GM23248 (cell line): ENCODE measurements at places on chromosomes 2 and 18. TPM values are rescaled to one million over a fixed set of nuclear protein-coding genes. Genes with fewer than 3 reads are reported as not detected.

DNA sequence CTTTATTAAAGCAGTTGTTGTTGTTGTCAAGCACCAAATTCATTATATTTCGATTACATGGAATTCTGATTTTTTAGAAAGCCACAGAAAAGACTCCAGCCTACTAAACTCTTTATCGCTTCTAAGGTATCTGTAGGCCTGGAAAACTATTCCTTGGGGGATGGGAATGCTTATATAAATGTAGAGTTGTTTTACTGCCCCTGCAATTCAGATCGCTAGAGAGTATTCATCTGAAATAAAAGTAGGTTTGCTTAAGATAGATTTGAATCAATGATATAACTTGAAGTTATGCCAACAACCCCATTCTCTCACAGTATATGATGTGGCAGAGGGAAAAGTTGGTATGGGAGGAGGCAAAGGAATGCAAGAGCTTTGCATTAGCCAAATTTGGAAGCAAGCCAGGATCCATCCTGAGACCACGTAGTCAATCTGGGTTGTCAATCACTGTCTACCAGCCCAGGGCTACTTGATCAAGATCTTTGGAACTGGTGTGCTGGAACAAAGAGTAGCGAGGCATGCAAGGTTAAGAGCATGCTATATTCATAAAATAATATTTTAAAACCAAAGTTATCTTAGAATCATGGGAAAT lies 95.9 kb downstream of the LYPD6B start:
- no peak for DNase-seq

DNA sequence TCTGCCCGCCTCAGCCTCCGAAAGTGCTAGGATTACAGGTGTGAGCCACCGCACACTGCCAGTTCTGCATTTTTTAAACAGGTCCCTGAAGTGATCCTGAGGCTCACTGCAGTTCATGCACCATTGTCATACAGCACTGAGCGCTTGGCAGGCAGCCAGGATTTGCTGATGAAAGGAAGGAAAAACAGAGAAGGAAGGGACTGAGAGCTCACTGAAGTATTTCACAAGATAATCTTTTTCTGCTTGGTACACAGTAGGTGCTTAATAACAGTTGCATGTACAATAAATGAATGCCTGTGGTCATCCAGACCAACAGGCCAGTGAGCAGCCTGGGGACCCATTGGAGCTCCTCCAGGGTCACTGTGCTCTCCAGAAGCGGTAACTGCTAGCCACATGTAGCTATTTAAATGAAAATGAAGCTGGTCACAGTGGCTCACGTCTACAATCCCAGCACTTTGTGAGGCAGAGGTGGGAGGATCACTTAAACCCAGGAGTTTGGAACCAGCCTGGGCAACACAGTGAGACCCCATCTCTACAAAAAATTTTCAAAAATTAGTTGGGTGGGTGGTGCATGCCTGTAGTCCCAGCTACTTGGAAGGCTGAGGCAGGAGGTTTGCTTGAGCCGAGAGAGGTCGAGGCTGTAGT lies 33.1 kb upstream of the SMAD7 start:
- DNase-seq, result peak; percentile 38

GRCh38 chr18:321865-322467 lies 54.1 kb upstream of the THOC1 start:
- no peak for DNase-seq

DNA sequence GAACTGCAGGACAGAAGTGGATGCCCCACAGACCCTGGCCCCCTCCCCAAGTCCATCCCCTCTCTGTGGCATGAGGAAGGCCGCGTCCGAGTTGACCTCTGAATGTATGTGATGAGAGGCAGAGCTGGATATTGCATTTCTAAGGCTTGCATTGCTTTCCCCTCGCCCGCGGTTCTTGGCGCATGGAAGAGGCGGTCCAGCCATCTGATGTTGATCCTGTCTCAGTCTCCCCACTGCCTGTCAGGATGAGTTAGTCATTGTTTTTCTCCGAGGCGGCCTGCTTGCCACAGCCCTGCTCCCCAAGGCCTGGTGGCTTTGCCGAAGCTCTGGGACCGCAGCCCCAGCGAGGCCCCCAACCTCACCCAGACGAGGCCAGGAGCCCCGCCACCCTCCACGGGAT lies 88.6 kb downstream of the SMAD7 start:
- no peak for DNase-seq

DNA sequence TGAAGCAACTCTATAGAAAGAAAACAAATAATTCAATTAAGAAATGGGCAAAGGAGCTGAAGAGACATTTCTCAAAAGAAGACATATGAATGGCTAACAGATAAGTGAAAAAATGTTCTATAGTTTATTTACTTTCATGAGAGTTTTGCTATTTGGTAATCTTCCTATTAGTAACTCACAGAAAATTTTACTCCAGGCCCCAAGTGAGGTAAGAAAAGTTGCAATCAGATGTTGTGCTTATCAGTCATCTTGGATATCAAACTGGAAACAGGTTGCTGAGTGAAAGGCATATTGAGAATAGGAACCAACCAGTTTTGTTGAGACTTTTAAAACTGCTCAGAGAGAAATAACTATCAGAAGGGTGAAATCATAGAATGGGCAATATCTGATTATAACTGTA lies 1179.0 kb upstream of the ACVR2A start:
- DNase-seq, result peak; percentile 5

Gene DUSP19
- 1.1 and 1.8 TPM in 2 replicates for polyA plus RNA-seq
